ENCODE measurements at places on chromosomes 7 and 10.

GRCh38 chr10:102112210-102112817, 7.9 kb downstream of the LDB1 start:
- DNase-seq: no peak

DNA sequence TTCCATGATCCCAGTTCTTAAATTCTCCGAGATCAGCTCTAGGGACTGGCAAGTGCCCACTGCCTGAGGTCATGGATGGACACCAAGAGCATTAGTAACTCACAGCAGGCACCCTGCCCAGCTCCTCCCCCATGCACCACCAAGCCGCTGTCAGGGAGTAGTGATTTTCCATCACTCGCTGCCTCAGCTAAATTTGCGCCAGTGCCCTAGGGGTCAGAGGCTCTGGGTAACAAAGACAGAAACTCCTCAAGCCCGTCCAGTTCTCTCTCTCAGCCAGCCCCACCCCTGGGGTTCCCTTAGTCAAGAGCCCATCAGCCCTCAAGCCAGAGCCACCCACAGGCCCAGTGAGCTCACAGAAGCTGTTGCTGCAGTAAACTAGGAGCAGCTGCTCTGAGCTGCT, 30.0 kb downstream of the PAX2 start:
- no peak for DNase-seq

- DNase-seq: no peak
These were observed 5.8 kb downstream of the CDK6 start for GRCh38 chr7:92830532-92831110.

DNA sequence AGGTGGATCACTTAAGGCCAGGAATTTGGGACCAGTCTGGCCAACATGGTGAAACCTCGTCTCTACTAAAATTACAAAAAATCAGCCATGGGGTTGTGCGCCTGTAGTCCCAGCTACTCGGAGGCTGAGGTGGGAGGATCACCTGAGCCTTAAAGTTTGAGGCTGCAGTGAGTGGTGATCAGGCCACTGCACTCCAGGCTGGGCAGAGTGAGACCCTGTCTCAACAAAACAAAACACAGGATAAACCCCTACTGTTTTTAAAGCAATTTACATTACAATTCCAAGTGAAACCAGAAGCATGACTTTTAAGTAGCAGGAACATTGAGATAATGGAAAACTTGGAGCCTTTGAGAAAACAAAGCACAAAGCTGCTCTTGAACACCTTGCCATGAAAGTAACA, 92.4 kb upstream of the BTBD16 start:
- DNase-seq: no peak

DNA sequence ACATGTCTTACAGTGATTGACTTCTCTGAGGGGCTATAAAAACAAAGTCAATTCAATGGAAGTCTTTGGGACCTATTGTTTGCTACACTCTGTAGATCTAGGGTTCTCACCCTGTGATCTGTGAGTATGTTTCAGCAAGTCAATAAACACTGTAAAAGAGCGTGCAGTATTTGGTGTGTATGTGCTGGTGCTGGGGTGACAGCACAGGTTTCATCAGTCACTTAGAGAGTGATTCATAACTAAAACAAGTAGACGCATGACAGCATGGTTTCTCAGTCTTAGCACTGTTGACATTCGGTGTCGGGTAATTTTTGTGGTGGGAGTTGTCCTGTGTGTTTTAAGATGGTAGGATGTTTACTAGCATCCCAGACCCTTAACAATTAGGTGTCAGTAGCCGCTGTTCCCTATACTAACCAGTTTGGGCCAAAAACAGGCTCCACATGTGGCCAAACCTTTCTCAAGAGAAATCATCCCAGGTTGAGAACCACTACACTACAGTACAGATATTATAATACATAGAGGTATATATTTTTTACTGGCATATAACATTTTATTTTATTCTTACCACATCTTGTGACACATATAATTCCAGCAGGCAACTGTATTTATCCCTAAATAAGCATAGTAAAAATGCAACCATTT, 411.8 kb downstream of the ARL4A start:
- no peak for DNase-seq

DNA sequence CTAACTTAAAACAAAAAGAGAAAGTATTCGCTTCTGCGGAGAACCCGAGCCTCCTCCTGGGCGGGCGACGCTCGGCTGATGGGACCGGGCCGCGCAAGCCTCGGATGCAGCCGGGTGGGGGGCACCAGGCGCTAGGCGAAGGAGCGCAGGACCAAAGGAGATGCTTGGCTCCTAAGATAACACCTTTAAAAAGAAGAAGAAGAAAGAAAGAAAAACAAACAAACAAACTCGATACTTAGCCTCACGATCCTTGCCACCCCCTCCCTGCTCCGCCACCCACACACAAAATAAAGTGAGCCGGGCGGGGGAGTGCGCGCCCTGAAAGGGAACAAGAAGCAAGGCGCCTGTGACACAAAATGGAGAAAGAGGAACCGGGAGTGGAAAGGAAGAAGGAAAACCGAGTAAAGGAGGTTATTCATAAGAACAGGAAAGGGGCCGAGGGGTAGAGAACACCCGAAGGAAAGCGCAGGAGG, 34.0 kb upstream of the EBLN1 start:
- DNase-seq: peak; percentile 82

DNA sequence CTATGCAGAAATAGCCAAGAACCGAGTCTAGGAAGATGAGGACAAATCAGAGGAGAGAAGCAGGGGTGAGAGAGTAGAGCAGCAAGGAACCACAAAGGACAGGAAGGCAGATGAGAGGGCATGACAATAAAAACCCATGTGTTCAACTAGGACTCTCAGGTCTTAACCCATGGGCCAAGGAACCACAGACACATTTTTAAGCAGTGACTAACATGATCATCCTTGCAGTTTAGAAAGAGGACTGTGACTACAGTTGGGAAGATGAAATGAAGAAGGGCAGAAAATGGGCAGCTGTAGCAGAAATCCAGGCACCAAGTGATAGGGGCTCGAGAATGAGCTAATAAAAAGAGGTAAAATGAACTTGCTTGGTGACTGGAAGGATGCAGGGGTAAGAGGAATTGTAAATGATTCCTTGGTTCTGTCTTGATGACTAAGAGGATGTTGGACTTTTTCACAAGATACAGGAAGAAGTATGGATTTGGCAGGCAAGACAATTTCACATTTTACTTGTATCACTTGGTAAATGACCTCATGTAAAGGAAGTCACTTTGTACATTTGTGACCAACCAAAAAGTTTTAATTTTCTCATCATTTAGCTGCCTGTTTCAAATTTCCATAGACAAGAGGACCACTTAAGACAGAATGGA, 22.8 kb downstream of the SGMS1 start:
- no peak for DNase-seq

- DNase-seq: no peak
These were observed 24.2 kb upstream of the LIPN start for GRCh38 chr10:88735661-88736060.
